ENCODE measurements at places on chromosomes 4 and X. TPM values are rescaled to one million over a fixed set of nuclear protein-coding genes. Genes with fewer than 3 reads are reported as not detected.

RAB33A gene
- total RNA-seq: 0.27 TPM

PCDH19 gene
- total RNA-seq: 1.1 TPM

TMLHE gene
- 14.4 TPM for total RNA-seq

PABPC1L2A gene
- total RNA-seq: not detected

DKK2 gene
- 6.0 TPM for total RNA-seq

WAS gene
- 0.07 TPM for total RNA-seq

BEX2 gene
- total RNA-seq: 0.29 TPM
